Activated CD8-positive, alpha-beta memory T cell treated with anti-CD3 and anti-CD28 coated beads, Interleukin-2, amount 50 U/mL, for 4 hours (primary cell): ENCODE measurements at places on chromosomes 7 and 10.

- no peak for DNase-seq
Observed at GRCh38 chr10:77104459-77104980, 533.1 kb downstream of the KCNMA1 start.

DNA sequence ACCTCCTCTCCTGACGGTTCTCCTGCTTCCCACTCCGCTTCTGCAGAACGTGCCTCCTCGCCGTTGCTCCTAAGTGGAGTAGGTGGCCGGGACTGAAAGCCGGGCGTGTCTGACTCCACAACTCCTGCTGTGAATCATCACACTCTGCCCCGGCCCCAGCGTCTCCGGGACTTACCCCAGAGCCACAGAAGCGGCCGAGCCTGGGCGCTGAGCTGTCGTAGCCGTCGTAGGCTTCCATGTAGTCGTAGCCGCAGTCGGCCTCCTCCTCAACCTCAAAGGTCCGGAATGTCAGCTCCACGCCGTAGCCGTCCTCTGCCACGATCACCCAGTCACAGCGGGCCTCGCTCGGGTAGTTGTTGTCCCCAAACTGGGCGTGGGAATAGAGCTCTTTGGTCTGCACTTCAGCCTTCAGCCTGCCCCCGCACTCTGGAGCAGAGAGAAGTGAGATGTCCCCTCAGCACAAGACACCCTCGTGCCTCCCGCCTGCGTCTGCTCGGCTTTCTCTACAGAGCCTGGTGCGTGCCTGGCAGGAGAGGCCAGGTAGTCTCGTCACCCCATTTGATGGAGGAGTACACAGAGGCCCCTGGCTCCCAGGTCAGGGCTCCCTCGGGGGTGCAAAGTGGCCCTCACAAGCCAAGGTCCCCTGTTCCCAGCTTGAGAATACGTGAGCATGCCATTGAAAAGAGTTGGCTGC lies 11.2 kb upstream of the OPALIN start:
- DNase-seq = no peak

- DNase-seq = no peak
Observed at GRCh38 chr10:24177636-24178035, 31.3 kb upstream of the KIAA1217 start.

- DNase-seq = no peak
Observed at GRCh38 chr10:49106451-49106850, 8.9 kb downstream of the VSTM4 start.

DNA sequence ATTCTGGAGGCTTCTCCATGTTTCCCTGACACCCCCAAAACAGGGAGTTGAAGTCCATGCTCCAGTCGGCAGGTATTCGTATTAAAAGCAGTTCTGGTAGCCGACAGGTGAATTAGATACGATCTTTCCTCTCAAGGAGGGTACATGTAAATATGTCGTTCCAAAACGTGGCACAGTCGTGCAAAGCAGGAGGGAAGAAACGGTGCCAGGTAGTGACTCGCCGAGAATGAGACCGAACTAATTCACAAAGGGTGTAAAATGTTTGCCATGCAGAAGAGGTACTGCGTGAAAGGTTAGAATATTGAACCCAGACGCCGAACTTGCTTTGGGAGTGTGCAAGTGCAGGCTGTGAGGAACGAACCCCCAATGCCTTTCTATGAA lies 483 bp downstream of the EDRF1 start:
- no peak for DNase-seq

DNA sequence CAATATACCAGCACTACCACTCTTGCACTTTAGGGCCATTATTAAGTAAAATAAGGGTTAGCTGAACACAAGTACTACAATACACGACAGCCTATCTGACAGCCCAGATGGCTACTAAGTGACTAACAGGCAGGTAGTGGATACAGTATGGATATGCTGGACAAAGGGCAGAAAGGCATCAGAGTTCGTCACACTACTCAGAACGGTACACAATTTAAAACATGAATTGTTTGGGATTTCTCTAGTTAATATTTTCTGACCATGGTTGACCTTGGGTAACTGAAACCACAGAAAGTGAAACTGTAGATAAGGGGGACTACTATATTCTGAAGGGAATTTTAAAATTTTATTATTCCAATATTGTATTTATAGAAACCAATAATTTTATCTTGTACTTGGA lies 101.3 kb upstream of the SKAP2 start:
- no peak for DNase-seq

DNA sequence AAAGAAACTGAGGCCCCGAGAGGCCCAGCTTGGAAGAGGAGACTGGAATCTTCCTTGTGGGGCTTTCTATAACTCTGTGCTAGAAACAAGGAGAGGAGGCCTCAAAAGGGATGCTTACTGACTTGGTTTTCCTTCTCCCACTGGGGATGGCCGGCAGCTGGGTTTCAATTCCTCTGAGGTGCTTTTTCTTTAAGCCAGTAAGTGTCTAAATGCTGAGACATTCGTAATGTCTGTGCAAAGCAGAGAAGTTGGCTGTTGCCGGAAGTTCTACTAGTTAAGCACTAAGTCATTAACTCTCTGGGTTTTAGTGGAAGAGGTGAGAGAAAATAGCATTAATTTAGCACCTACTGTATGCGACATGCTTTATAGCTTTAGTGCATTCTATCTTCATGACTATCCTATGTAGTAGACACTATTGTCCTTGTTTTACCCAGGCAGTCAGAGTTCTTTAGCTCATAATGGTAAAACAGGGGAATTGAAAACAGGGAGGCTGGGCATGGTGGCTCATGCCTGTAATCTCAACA lies 135.2 kb downstream of the RGS10 start:
- DNase-seq = no peak

DNA sequence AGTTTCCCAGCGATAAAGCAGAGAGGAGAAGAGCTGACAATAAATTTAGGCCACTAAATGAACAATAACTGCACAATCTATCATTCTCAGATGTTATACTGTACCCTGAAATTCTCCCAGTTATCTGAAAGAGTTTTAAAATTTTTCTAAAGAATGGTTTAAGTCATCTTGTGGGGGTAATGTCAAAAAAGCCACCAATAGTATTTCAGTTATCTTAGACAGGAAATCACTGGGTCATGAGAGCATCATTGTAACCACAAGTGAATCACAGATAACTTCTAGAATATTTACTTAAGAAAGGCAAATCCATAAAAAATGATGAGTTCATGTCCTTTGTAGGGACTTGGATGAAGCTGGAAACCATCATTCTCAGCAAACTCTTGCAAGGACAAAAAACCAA lies 147.1 kb downstream of the DNAJB9 start:
- no peak for DNase-seq
